Osteoblast (primary cell): ENCODE measurements at places on chromosomes 2 and 18.
A peak's percentile ranks its signal among the peaks of the same experiment; 100 is the strongest.

DNA sequence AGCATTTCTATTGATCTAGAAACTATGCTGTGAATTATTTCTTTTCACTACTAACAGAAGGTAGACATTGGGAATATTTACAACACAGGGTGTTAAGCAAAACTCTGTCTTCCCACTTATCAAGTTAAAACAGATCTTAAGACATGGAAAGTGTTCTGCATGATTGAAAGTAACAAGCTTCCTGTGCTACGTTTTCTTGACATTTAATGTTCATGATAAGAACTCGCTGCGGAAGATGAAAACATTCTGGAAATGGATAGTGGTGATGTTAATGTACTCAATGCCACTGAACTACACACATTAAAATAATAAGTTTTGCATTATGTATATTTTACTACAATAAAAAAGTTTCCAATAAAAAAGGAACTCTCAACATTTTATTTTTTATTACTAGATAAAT lies 74.4 kb upstream of the SCN7A start:
- no peak for DNase-seq

- no peak for DNase-seq
These were observed 2.2 kb upstream of the PARD3B start for GRCh38 chr2:204542982-204543608.

GRCh38 chr2:69103419-69103818 lies 90.4 kb downstream of the ANTXR1 start:
- no peak for DNase-seq

DNA sequence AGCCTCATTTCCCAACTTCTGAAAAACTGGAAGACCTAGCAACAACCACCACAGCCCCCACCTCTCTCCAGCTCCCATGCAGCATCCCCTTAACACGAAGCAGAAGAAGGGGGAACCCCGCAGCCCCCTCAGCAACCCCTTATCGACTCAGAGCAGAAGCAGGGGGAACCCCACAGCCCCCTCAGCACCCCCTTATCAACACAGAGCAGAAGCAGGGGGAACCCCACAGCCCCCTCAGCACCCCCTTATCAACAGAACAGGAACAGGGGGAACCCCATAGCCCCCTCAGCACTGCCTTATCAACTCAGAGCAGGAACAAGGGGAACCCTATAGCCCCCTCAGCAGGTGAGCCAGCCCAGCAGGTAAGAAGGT lies 6.7 kb downstream of the SLC66A2 start:
- no peak for DNase-seq

DNA sequence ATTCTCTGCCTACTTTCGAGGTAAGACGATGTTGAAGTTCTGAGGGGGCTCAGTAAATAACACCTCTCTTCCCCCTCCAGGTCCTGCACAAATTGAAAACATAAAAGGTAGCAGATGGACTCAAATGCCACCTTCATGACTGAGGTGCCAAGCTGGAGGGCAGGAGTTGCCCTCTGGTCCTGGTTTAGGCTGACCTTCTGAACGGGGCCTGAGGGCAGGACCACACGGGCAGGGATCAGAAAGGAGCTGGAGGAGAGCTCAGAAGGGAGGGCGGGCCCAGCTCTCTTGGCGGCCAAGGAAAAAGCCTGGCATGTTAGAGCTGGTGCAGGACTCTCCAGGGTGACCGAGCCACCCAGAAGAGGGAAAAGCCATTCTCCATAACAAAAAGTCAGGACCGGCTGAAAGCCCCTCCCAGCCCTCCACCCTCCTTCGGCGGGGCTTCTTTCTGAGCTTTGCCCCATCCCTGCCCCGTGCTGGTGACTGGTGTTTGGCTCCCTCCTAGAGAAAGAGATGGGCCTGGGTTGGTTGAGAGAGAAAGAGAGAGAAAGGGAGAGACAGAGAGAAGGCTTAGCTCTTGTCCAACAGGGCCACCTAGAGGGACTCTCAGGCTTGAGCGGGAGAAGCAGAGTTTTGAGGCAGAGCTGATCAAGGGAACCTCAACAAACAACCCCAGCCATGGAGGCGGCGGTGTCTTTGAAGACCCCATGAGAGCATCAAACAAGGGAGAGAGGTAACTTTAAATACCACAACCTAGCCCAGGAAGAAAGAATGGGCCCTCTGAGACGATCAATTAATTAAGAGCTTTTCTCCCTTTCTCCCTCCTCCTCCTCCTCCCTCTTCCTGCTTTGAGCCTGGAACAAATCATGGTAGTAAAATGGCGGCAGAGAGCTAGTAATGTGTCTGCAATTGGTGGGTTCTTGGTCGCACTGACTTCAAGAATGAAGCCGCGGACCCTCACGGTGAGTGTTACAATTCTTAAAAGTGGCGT lies 50.8 kb downstream of the WIPF1 start:
- DNase-seq: peak; percentile 87

- DNase-seq: no peak
These were observed 445.0 kb downstream of the XIRP2 start for GRCh38 chr2:167333245-167333644.

- DNase-seq: no peak
These were observed 336.0 kb downstream of the CCDC85A start for GRCh38 chr2:56519806-56520205.

GRCh38 chr2:81981585-81981984 lies 1677.0 kb upstream of the LRRTM1 start:
- DNase-seq: no peak

- peak; percentile 62 for DNase-seq
These were observed 2.1 kb upstream of the PCBP1 start for GRCh38 chr2:70084973-70085710.
